ENCODE measurements at places on chromosomes 4 and X. TPM values are rescaled to one million over a fixed set of nuclear protein-coding genes. Genes with fewer than 3 reads are reported as not detected.

The TMEM47 gene
- 16.2 TPM for polyA plus RNA-seq

GRCh38 chr4:84568496-84568895 lies 14.4 kb upstream of the CDS1 start:
- H3K4me1 ChIP-seq: no peaks in the 10 kb centered on the region
- H3K36me3 ChIP-seq: no peaks in the 10 kb centered on the region
- no peak overlapping the region for H3K27ac ChIP-seq
- no peak for DNase-seq
- H3K4me3 ChIP-seq: no peak overlapping the region

The MAPK10 gene
- polyA plus RNA-seq: 0.06 TPM

The CHRDL1 gene
- polyA plus RNA-seq: not detected

- H3K27ac ChIP-seq: no peak overlapping the region
- no peaks in the 10 kb centered on the region for H3K27me3 ChIP-seq
- peaks cover 48% of the 10 kb centered on the region for H3K36me3 ChIP-seq
- no peak for DNase-seq
- no peak overlapping the region for H3K4me3 ChIP-seq
Measured at GRCh38 chr4:10084651-10085358, 31.8 kb downstream of the WDR1 start.

The FAM193A gene
- 12.3 TPM for polyA plus RNA-seq

GRCh38 chr4:186651624-186652023 lies 72.0 kb downstream of the FAT1 start:
- H3K36me3 ChIP-seq: no peaks in the 10 kb centered on the region
- H3K27me3 ChIP-seq: peaks cover 2% of the 10 kb centered on the region
- no peak overlapping the region for H3K27ac ChIP-seq
- H3K4me3 ChIP-seq: no peak overlapping the region

The GPR173 gene
- polyA plus RNA-seq: 9.2 TPM

- no peaks in the 10 kb centered on the region for H3K27me3 ChIP-seq
- peak; percentile 37 for DNase-seq
- no peak overlapping the region for H3K27ac ChIP-seq
- no peak overlapping the region for H3K4me3 ChIP-seq
- H3K36me3 ChIP-seq: no peaks in the 10 kb centered on the region
- no peaks in the 10 kb centered on the region for H3K4me1 ChIP-seq
Measured at GRCh38 chrX:57929373-57929772, 19.1 kb upstream of the ZXDA start.
